ENCODE measurements at places on chromosomes 2 and 18.

DNA sequence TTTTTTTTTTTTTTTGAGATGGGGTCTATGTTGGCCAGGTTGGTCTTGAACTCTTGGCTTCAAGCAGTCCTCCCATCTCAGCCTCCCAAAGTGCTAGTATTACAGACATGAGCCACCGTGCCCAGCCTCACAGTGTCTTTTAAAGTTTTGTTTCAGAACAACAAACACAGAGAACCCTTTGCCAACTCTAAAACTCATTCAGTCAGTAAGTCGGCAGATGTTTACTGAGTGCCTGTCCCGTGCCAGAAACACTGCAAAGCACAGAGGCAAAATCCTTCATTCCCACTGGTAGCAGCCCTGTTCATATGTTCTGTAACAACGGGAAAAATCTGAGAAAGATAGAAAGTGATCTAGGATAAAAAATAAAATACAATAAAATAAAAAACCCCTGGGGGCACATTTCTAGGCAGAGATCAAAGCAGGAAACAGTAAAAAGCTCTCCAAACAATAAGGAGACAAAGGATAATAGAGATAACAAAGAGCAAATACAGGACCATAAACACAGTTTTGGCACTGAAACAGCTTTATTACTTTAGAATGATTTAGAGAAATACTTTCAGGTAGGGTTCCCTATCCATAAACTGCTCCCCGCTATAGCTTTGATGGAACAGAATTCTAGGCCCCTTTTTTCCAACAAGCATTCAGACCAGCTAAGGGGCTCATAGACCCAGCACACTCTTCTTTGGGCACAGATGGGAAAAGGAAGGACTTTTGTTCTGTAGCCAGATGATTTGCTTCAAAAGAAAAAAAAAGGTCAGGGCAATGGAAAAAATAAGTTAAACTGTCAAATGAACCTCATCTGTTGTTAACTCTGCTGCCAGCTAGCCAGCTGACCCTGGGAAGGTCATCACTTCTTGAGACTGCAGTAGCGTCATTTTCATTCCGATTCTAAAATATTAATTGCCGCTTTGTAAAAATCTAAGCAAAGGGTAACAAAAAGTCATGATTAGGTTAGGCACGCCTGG is 212.3 kb downstream of the CDH20 start:
- DNase-seq = no peak

GRCh38 chr2:70458661-70459060 is 95.0 kb downstream of the TGFA start:
- DNase-seq = no peak

GRCh38 chr2:205714058-205714776 is 31.9 kb downstream of the NRP2 start:
- DNase-seq = no peak

- DNase-seq = no peak
Observed at GRCh38 chr2:136055929-136056688, 61.8 kb downstream of the CXCR4 start.

- no peak for DNase-seq
Observed at GRCh38 chr2:101524806-101525430, 50.0 kb upstream of the RFX8 start.

DNA sequence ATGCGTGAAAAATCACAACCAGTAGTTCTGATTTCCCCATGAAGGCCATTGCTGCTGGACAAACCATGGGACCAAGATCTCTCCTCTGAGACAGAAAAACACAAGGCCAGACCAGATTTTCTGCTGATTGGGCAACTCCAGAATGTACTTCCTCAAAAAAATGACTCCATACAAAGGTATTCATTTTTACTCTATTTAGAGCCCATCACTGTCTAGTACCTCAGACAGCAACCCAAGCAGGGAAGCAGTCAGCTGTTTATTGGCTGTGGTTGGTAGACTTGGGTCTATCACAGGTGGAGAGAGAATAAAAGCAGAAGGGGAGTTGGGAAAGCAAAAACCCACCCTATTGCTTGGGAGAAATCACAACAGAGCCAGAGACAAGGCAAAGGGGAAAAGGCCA is 219.9 kb downstream of the PIK3C3 start:
- no peak for DNase-seq

DNA sequence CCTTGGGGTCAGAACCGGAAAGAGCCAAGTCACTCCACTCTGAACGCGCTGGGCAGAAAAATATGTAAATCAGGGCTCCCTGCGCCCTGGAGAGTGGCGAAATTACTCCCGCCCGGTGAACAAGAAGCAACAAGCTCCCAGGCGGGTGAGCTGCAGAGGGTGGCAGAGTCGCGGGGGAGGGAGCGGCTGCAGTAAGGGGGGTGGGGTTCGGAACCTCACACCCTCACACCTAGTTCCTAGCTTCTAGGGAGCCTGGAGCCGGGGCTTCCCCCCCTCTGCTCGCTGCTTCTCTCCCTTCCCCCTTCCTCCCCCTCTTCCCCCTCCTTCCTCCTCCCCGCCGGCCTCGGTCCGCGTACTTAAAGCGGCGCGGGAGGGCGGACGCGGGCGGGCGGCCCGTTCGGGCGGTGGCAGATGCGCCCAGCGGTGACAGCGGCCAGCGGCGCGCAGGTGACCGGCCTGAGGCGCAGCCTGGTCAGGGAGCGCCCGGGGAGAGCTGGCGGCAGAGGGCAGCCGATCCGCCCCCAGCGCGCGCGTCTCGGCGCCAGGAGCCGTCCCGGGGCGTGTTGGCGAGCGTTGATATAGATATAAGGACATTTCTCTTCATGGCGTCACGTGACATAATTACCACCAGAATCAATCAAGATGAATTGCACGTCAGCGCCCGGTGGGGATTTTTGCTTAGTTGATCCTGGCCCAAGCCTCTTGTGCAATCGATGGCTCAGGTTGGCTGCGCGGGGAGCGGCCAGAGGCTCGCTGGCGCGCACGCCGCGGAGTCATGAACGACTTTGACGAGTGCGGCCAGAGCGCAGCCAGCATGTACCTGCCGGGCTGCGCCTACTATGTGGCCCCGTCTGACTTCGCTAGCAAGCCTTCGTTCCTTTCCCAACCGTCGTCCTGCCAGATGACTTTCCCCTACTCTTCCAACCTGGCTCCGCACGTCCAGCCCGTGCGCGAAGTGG is at the start of gene HOXD11:
Gene HOXD11 (plus strand): TSS at position 700 of the 959 bp plus-strand sequence. CDS start 76 bp downstream, at position 776.
- DNase-seq = no peak

DNA sequence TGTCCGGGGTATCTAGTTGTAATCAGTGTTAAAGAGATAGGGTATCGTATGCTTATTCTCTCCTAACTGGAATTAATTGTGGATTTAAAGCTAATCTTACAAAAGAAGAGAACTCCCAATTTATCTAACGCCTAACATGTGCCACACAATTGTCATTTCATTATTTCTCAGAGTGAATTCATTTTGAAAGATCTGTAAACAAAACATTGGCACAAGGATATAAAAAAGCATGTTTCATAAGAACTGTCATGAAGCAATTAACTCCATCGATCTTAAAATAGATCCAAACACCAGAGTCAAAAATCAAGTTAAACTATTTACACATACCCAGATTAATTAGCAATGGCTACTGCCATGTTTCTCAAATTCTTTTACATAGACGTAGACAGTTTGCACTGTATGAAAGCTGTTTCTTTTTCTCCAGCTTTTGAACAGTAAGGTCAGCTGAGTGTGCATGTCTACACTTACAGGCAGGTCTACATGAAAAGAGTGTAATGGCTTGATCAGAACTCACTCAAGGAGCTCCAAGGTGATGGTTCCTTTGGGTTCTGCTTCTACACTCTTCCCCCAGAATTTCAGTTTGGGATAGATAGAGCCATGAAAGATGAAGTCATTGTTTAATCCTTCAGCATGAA is 38.8 kb downstream of the CABYR start:
- DNase-seq = no peak

GRCh38 chr2:193566886-193567285 is 1372.2 kb upstream of the TMEFF2 start:
- DNase-seq = no peak

DNA sequence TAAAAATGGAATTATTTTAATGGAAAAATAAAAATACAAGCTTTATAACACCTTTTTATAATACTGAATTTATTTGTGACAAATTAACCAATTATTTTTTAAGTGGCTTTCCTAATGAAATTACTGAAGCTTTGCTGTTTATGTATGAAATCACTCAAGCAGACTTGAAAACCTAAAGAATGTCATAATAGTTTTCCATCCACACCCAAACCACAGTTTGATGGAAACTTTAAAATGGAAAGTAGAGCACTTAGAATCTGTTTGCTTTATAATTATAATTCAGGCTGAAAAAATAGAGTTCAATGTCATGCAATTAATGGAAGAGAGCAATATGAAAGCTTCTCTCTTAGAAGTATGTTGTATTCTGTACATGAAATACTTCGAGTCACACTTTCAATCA is 31.6 kb upstream of the WDR75 start:
- no peak for DNase-seq

DNA sequence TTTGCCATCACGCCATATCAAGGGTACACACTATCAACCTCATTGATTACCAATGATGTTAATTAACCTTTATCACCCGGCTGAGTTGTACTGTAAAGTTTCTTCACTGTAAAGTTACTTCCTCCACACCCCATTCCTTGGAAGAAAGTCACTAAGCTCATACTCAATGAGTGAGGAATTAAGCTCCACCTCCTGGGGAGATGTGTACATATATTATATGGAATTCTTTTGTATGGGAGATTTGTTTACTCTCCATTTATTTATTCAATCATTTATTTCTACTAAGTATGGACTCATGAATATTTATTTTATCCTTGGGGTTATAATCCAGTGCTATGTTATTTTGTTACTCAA is 56.8 kb downstream of the C2orf74 start:
- DNase-seq = no peak

- no peak for DNase-seq
Observed at GRCh38 chr2:26485099-26485498, 7.2 kb upstream of the OTOF start.

GRCh38 chr2:128545085-128545484 is 226.4 kb upstream of the HS6ST1 start:
- DNase-seq = no peak

Measured in stimulated activated CD8-positive, alpha-beta memory T cell treated with anti-CD3 and anti-CD28 coated beads, Interleukin-2, amount 100 ng/mL, for 1 hour (primary cell).